Fibroblast of the aortic adventitia (primary cell): ENCODE measurements at places on chromosomes 3 and 15. TPM values are rescaled to one million over a fixed set of nuclear protein-coding genes. Genes with fewer than 3 reads are reported as not detected.

The ITPKA gene
- 1.4 and 1.8 TPM in 2 replicates for total RNA-seq

The CFAP100 gene
- not detected in 2 replicates for total RNA-seq

The CSTA gene
- total RNA-seq, result 2.5 and 15.2 TPM in 2 replicates

The LDHAL6B gene
- total RNA-seq, result not detected in 2 replicates

The ROPN1 gene
- total RNA-seq, result not detected in 2 replicates

The MESP2 gene
- 1.3 and 2.9 TPM in 2 replicates for total RNA-seq

The FOXL2NB gene
- not detected in 2 replicates for total RNA-seq

The MINAR1 gene
- 0.98 and 1.7 TPM in 2 replicates for total RNA-seq

The TMEM44 gene
- 12.8 and 16.7 TPM in 2 replicates for total RNA-seq

The TRIM69 gene
- 9.5 and 17.9 TPM in 2 replicates for total RNA-seq

The IGSF10 gene
- total RNA-seq, result 8.0 and 47.6 TPM in 2 replicates

The EXD1 gene
- total RNA-seq, result not detected in 2 replicates
